Kidney tubule cell (primary cell): ENCODE measurements at places on chromosomes 1 and 21.

DNA sequence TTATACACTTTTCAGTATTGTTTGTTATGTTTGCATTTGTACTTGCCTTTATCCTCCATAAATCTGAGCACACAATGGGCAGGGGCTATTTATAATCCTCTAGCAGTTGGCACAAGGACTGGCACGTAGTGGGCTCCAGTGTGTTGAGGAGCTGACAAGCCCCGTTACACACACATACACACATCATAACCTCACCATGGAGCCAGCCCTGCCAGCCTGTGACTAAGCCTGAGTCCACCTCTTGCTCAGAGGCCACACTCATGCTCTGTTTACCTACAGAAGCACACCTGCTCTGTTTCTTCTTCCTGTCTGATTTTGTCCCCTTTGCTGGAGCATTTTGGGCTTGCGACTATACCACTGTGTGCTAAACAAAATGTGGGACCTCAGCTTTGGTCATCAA is 64.5 kb upstream of the SPATA6 start:
- peak; percentile 70 for DNase-seq

GRCh38 chr1:219085082-219085481 is 88.6 kb upstream of the LYPLAL1 start:
- no peak for DNase-seq

DNA sequence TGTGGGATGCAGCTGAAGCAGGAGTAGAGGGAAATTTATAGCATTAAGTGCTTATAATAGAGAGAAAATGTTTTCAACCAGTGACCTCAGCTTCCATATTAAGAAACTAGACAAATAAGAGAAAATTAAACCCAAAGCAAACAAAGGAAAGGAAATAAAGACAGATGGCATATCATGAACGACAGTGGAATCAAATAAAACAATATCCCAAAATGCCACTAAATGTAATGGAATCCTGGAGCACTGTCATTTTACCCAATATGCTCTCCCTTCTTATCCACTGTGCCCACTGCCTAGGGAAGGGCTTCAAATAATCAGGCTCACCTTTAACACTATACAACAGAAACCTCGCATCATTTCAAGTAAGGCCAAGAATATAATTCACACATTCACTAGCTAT is 12.4 kb upstream of the CCN1 start:
- DNase-seq = no peak

- DNase-seq = peak; percentile 75
Measured at GRCh38 chr1:213123536-213123935, 72.5 kb downstream of the RPS6KC1 start.

DNA sequence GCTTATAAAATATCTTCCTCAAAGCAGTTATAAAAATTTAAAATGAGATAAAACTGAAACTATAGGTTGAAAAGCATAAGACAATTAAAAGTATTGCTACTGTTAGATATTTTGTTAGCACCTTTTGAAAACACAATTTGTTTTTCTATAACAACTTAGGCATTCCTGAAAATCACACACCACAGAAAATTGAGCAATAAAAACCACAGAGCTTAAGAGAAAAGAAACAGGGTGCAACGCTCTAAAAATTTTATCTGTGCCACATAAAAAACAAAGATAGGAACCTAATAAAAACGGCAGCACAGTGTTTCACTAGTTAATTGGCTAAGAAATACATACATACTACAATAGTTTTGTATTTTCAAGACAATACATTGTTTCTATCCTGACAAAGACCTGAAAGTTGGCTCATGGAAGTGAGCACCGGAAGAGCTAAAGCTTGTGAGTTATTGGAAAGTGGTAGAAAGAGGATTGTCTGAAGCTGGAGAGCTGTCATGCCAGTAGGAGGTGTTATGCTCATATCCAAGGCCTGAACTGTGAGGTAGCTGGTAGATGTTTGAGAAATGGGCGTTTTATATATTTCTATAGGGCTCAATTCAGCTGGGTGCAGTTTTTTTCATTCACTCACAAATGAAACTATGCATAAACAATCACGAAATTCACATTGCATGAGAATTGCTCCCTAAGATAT is 45.8 kb downstream of the RGS7 start:
- peak; percentile 1 for DNase-seq

DNA sequence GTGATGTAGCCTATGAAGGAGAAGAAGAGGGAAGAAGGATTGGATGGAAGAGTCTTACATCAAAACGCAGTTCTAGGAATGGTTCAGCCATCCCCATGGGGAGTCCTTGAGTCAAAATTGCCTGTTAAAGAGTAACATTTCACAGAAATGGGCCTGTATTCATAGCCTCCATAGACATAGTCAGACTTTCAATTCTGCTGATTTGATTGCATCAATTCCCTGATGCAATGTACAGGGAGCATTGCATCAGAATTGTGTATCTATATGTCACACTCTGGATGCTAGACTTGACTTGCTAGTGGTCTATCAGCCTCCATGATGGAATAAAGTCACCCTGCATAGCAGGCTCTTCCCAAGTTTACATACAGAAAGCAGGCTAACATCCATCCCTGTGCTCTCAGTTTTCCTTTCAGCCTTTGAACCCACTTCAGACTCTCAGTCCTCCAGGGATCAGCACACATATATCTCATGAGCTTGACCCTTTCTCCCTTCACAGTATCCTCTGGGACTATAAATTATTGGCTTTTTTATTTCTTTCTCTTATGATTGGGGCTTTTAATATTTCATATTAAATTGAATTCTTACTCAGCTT is 1111.7 kb upstream of the B3GALT2 start:
- no peak for DNase-seq

DNA sequence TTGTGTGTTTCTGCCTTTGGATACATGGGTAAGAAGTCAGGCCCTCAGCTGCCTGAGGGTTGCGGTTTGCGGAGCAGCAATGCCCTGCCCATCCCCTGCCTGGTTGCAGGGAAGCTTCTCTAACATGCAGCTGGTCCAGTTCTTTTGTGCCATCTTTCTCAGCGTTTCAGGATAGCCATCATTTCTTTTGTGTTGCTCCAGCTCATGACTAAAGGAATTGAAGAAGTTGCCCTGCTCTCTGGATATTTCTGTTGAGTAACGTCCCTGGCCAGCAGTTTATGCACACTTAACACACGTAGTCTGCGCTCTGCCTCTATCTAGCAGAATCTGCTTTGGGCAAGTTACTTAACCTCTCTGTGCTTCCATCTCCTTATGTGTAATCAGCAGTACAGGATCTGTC is 62.1 kb downstream of the DOP1B start:
- no peak for DNase-seq
